NCI-H510A treated with DMSO at 0.1 percent for 48 hours (cell line): ENCODE measurements at places on chromosomes 4 and X.
A peak's percentile ranks its signal among the peaks of the same experiment; 100 is the strongest.

GRCh38 chr4:153506341-153507309, 40.5 kb downstream of the TMEM131L start:
- DNase-seq, result peak; percentile 11

DNA sequence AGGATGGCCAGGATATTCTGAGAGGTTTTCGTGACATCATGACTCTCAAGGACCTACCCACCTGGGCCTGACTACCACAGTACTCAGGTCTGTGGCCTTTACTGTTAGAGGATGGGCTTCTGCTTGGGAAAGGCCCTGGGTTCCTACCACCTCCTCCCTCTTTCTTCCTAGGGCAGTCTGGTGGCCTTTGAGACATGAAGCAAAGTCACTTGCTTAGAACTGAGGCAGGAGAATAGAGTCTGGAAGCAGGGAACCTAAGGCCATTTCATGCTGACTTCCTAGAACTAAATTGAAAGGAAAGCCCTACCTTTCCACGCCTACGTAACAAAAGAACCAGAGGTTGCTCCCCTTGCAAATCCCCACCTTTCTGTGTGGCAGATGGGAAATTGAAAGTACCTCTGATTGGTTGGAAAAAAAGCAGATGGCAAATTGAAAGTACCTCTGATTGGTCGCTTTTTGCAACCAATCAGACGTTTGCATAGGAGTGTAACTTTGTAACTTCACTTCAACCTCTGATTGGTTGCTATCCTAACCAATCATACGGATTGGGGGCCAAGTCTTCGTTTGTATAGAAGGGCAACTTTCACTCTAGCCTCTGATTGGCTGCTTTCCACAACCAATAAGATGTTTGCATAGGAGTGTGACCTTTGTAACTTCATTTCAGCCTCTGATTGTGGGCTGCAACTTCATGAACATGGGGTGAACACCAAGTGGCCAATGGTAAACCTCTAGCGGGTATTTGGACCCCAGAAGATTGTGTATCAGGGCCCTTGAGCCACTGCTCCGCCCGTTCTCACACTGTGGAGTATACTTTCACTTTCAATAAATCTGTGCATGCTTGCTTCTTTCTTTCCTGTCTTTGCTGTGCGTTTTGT, 9.9 kb upstream of the AKAP14 start:
- no peak for DNase-seq

DNA sequence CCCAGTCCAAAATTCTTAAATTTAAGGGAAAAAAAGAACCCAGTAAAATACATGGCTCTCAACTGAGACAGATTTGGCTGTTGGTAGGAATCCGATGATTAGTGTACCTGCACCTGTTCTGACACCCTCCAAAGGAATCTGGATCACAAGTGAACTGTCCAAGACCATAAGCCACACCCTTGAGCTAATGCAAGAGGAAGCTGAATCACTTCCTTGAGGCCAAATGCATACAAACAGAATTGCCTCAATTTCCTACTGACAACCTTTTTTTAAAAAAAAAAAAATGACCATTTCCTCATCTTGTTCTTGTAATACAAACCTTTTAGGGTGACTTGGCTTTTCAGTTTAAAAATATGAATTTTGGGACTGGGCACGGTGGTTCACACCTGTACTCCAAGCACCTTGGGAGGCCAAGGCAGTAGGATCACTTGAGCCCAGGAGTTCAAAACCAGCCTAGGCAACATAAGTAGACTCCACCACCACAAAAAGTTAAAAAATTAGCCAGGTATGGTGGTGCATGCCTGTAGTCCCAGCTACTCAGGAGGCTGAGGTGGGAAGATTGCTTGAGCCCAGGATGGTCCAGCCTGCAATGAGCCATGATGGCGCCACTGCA, 10.7 kb upstream of the FBXL5 start:
- DNase-seq, result no peak

GRCh38 chrX:574251-574650, 56.3 kb upstream of the SHOX start:
- DNase-seq, result no peak

DNA sequence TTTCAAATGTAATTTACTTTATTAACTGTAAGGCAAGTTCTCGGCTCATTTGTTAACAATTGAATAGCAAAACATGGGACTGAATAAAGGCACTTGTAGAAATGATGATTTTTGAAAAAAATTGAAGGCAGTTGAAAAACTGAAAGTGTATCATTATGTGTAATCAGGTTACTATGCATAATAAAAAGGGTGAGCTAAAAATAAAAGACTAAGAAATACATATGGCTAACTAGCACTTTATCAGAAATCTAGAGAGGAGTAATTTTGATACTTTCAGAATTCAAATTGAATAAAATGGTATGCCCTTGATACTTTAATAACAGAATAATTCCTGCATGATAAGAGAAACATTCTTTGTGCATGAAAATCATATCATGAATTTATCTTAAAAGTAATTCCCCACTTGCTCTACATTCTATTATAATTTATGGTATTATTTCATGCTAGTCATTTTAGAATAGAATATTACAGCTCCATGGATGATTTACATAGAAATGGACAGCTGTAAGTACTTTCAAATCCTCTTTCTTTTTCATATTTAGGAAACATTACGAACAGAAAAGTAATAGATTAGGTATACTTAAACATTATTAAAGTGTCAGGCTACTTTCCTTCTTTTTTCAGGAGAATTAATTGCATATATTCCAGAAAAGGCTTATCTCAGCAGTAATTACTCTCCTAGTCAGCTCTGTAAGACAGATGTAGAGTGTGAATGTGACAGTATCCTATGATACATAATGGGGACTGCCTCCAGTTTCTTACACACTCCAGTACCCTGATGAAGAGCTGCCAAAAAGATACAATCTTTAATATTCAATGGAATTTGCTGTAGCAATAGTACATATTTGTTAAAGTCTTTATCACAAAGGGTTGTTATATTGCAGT, 697.3 kb downstream of the CCSER1 start:
- no peak for DNase-seq

DNA sequence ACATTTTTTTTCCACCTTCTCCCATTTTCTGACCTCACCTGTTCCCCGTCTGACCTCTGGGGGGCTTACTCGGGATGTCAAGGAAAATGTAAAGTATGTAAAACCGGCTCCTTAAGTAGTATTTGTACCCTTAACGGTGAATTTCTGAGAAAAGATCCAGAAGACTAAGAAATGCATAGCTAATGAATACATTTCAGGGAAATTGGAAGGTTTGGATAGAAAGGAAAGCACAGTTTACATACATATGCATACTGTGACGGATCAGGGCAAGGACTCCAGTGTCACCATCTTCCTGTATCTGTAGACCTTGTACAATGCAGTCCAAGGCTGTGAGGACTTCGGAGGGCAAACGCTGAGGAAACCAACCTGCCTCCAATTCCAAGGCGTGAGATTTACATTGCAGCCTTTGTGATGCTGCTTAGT, 2185.9 kb upstream of the TENM3 start:
- DNase-seq, result no peak

DNA sequence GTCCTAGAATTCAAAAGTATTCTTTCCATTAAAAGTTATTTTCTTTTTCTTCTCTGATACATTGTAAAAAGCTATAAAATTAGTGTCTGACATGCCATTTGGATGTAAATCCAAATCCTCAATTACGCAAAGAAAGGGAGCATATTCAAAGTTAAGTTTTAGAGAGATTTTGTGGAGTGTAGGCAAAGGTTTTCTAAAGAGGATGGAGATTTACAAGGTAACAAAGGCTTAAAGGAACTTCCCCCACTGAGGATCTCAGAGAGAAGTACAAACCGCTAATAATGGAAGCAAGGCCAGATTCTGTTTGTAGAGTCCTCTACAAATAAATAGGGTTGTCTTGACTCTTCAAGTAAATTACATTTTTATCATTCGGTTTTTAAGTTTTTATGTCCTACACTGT, 91.0 kb upstream of the MAPK10 start:
- no peak for DNase-seq

DNA sequence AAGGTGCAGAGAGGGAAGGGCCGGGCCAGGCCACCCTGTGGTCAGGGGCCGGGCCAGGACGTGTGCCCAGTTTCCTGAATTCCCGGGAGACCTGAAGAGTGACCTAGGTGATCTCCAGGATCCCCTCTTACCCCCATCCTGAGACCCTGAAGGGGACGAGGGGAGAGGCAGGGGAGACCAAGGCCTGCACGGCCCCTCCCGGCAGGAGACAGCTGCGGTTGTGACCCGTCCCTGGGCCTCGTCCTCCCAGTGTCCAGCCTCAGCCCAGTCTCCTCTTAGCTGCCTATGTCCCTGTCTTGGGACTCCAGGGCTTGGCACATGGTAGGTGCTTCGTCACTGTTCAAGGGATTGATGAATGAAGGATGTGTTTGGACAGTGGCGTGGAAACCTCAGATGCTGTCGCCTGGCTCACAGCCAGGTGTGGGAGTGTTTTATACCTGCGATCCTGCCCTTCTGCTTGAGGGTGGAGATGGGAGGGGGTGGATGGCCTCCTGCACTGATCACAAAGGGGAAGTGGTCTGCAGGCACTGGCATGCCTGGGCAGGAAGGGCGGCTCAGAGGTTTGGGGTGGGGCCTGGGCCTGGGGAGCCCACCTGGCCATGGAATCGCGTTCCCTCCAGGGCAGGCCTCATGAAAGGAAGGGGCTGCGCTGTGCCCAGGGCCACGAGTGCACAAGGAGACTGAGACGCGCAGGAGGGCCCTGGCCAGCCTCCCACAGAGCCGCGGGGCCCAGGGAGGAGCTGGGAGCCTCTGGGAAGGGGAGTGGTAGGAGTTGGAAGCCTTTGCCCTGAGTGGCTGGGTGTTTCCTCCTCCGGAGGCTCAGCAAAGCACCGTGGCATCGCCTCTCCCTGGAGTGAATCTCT, 6.9 kb downstream of the SH3TC1 start:
- DNase-seq, result peak; percentile 53

- no peak for DNase-seq
Measured at GRCh38 chr4:19544446-19545125, 707.1 kb upstream of the SLIT2 start.

DNA sequence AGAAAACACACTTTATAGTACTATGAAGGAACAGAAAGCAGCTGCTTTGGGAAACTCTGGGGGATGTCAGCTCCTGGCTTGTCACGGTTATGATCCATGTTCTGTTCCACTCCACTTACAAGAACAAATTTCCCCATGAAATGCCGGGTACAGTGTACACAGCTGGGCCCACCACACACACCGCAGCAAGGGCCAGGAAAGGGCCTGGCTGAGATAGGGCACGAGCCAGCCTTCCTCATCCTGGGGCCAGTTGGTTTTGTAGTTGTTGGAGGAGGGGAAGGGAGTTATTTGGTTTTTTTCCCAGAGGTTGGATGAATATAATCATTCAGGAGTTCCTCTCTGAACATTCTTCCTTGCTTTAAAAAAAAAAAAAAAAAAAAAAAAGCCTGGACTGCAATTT, 56.8 kb downstream of the SEPSECS start:
- DNase-seq, result no peak

DNA sequence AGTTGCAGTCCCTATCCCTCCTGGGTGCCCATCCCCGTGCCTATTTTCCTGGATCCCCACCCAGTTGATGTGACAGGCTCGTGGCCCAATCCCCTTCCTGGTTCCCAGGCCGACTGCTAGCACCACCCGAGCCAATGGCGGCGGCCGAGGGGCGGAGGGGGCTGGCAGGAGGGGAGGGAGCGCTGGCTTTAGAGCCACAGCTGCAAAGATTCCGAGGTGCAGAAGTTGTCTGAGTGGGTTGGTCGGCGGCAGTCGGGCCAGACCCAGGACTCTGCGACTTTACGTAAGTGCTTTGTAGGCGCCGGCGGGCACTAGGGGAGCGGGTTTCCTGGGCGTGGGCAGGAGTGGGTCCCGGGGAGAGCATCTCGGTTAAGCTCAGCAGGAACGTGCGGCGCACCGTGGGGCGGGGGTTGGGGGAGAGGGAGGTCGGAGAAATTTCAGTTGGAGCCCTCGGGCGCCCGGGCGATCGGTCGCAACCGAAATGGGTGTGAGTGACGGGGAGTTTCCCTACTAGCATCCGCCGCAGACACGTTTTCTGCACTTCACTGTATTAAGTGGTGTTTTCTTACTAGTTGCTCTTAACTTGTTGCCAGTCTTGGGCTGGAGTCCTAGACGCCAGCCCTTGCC, at the start of gene PLS3:
Gene PLS3 (plus strand): TSS at position 197 of the 627 bp plus-strand sequence. CDS start 49,077 bp downstream, outside the sequence.
- peak; percentile 59 for DNase-seq

GRCh38 chrX:39204945-39205344, 403.7 kb downstream of the MID1IP1 start:
- DNase-seq, result no peak

- DNase-seq, result no peak
Measured at GRCh38 chr4:79421483-79421882, 13.5 kb upstream of the GK2 start.

- DNase-seq, result no peak
Measured at GRCh38 chrX:69032601-69033000, 132.7 kb downstream of the PJA1 start.

DNA sequence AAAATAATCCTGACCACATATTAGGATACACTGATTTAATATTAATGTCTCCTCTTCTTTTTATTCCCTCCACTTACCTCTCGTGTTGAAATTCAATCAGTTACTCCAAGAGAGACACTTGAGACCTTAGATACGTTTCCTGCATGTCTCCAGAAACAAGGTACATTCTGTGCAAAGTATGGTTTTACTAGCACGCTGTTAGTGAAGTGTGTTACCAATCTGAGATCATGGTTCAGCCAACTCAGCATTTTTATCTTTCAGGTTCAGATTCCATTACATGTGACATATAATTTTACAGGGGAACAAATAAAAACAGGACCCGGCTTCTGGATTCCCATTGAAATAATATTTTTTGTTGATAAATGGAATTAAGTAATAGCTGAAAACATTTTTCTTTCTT, 32.2 kb downstream of the PDLIM5 start:
- no peak for DNase-seq

GRCh38 chrX:9935436-9935835, 31.7 kb upstream of the CLDN34 start:
- no peak for DNase-seq

DNA sequence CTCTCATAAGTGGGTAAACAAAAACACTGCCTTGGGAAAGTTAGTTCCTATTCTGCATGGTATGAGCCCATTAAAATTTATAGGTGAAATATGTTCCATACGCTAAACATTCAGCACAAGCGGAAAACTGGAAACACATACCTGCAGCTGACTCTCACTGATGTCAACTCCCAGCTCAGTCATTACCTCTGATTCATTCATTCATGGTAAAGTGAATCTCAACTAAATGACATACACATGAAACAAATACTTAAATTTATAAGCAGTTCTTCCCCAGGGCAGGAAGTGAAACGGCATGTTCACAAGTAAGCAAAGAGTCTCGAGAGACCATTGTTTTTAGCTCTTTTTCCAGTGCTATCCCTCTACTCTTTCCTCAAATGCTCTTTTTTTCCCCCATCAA, 1.6 kb downstream of the SLC10A6 start:
- DNase-seq, result no peak
